Fibroblast of upper back skin (primary cell): ENCODE measurements at places on chromosomes 1 and 21.

DNA sequence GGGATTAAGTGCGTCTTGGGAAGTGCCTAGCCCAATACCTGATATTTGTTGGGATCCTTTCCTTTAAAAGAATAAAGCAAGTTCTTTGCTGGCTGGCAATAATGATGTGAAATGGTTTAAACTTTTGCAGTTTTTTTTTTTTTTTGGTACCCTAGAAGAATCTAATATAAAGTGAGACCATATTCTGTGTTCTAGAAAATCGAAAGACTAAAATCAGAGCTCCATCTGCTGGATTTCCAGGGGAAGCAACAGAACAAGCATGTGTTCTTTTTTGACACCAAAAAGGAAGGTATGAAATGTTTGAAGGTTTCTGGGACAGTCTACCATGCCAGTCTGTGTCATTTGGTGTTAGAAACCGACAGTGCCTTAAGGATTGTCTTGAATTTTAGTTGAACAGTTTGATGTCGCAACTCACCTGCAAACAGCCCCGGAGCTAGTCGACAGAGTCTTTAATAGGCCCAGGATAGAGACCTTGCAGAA lies 6.4 kb downstream of the UTP11 start:
- DNase-seq = peak; percentile 53

- peak; percentile 13 for DNase-seq
Measured at GRCh38 chr1:185906186-185906585, 172.0 kb downstream of the HMCN1 start.

GRCh38 chr1:161427733-161428516 lies 60.2 kb upstream of the CFAP126 start:
- peak; percentile 38 for DNase-seq

DNA sequence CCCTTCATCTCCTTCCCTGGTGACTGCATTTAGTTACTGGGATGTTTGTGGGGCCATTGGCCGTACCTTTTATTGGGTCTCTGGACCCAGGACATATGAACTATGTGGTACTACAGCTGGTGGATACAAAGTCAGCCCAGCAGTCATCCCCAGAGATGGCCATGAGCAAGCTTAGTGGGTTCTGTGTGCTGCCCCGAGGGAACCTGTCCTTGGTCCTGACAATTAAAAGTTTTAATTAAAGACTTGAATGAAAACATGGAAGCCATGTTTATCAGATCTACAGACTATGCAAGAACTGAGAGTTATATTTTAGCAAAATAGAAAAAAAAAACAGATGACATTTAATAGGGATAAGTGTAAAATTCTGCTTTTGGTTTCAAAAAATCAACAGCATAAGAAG lies 2.8 kb upstream of the NES start:
- no peak for DNase-seq

GRCh38 chr1:174769961-174770549 lies 229.7 kb upstream of the CACYBP start:
- peak; percentile 67 for DNase-seq

GRCh38 chr1:95572002-95572401 lies 338.0 kb downstream of the RWDD3 start:
- DNase-seq = no peak

DNA sequence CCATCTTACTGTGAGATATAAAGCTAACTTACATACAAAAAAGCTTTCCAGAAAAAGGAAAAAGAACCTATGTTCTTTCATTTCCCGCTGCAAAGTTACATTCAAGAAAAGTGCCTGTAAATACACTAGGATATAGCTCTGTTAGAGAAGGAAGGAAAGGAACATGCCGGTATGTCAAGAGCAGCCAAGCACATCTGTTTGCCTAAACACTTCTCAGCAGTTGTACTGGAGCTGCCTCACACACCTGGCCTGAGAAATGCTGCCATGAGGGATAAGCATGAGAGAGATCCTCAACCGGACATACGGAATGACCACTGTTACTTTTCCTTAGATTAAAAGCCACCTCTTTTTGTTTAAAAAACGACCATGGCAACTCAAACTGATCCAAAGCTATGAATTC lies 189.7 kb downstream of the RERE start:
- no peak for DNase-seq
